Stromal cell of bone marrow (primary cell): ENCODE measurements at places on chromosomes 4 and X.

DNA sequence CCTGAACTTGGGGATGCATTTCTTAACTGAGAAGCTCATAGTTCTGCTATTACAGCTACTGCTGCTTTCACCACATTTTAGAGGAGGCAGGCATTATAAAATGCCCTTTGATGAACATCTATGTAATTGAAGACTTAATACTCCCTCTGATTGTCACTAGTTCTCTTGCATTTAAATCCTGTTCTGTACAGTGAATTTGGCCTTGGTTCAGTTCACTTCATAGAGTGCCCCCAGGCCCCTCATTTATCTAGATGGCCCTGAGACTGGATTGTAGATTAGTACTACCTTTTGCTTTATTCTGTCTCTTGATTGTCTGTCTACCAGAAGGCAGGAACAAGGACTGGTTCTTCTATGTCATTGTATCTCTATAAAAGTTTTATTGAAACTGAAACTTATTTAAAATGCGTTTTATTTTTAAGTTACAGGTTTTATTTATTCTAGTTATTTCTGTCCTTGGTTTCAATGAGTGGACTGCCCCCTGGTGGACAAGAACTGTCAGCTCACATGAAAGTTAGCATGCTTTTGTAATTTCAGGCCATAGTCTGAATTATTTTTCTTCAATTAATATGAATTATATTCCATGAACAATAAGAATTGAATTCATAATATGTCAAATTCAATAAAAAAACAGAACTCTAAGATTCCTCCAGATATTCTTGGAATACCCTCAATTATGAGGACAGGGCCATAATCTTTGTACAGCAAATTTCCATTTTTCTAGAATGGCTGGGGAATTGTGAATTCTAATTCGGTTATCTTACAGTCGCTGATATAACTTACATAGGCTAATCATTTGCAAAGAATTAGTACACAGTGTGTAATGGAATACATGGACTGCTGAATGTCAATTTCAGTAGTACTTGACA lies 47.2 kb upstream of the TMEM33 start:
- DNase-seq, result peak; percentile 28

GRCh38 chr4:18533262-18533775 lies 511.8 kb upstream of the LCORL start:
- DNase-seq, result no peak

GRCh38 chr4:124484008-124484407 lies 228.5 kb downstream of the ANKRD50 start:
- no peak for DNase-seq

GRCh38 chr4:183287677-183288076 lies 32.4 kb downstream of the CLDN22 start:
- no peak for DNase-seq

GRCh38 chr4:914531-914930 lies 17.6 kb downstream of the GAK start:
- DNase-seq, result no peak

- DNase-seq, result no peak
Observed at GRCh38 chr4:69894186-69894585, 34.2 kb upstream of the SULT1E1 start.

- DNase-seq, result no peak
Observed at GRCh38 chr4:78671903-78672815, 104.0 kb upstream of the BMP2K start.

DNA sequence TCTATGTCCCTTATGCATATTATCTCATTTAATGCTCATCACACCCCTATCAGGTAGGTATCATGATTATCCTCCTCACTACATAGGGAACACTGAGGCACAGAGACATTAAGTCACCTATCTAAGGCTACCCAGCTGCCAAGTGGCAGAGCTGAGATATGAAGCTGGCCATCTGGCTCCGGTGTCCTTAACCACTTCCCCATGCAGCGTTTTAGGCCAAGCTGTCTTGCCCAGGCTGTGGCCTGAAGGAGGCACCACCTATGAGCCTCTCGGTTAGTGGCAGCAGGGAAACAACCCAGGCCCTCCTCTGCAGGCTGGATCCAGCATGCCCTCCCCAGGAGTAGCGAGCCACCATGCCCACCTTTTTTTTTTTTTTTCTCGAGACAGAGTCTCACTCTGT lies 16.3 kb downstream of the PJA1 start:
- no peak for DNase-seq

- DNase-seq, result no peak
Observed at GRCh38 chr4:171629182-171629581, 184.0 kb upstream of the GALNTL6 start.

DNA sequence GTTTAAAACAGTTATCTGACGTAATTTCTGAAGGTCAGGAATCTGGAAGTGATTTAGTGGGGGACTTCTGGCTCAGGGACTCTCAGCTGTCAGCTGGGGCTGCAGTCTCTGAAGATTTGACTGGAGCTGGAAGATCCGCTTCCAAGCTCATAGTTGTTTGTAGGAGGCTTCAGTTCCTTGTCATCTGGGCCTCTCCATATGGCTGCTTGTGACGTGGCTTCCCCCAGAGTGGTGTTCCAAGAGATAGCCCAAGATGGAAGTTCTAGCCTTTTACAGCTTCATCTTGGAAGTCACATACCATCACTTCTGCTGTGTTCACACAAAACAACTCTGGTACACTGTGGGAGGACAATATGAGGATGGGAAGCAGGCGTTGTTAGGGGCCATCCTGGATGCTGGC lies 2.1 kb downstream of the MPC1L start:
- no peak for DNase-seq

GRCh38 chr4:146182443-146182842 lies 6.9 kb downstream of the LSM6 start:
- no peak for DNase-seq

- no peak for DNase-seq
Observed at GRCh38 chrX:10931976-10932375, 179.2 kb upstream of the HCCS start.

DNA sequence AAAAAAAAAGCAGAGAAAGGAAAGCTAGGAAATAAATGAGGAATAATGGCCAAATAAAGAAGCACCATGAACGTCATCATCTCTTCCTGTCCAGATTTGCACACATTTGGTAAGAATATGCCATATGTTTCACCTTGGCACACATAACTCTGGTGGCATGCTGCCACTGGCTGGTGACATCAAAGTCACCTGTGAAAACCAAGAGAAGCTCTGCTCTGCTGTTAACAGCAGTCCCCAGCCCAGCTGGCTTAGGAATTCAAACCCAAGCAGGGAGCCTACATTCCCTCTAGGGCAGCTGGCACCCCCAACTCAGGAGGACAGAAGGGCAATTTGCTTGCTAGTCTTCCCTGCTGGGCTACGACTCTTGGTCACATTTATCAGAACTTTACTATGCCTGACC lies 77.6 kb downstream of the RASL11B start:
- no peak for DNase-seq

DNA sequence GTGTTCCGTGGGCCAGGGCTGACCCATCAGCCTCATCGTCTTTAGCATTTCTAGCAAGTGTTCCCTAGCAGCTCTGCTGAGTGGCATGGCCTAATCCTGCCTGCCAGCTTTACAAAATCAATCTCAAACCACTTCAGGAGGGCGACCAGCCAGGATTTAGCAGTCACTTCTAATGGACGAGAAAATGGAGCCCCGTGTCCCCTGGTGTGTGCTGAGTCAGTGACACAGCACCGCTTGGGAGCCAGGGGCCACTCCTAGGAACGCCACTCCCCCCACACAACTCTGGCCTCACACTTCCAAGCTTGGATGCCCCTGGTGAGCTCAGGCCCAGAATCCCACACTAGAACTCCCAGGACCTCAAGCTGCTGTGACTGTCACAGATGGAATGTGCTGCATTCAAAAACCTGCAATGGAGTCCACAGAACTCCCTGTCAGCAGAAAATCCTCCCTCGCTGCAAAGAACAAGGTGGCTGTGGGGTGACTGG lies 311.2 kb upstream of the GATB start:
- DNase-seq, result no peak

DNA sequence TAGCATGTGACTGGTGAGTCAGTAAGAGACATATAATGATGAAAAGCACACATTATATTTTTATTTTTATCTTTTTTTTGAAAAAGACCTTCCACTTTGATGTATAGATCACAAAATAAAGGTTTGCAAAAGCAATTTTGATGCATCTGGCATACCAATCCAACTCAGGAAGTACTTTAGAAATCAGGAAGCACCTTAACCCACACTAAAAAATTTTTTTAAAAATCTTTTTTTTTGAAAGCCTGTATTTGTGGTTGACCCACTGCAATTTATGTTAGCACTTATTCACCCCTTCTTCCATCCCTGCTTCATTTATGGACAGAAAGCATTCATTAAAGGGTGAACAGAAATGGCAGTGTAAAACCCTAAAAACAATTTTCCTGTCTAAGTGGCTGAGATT lies 16.6 kb downstream of the TMEM255A start:
- DNase-seq, result no peak

DNA sequence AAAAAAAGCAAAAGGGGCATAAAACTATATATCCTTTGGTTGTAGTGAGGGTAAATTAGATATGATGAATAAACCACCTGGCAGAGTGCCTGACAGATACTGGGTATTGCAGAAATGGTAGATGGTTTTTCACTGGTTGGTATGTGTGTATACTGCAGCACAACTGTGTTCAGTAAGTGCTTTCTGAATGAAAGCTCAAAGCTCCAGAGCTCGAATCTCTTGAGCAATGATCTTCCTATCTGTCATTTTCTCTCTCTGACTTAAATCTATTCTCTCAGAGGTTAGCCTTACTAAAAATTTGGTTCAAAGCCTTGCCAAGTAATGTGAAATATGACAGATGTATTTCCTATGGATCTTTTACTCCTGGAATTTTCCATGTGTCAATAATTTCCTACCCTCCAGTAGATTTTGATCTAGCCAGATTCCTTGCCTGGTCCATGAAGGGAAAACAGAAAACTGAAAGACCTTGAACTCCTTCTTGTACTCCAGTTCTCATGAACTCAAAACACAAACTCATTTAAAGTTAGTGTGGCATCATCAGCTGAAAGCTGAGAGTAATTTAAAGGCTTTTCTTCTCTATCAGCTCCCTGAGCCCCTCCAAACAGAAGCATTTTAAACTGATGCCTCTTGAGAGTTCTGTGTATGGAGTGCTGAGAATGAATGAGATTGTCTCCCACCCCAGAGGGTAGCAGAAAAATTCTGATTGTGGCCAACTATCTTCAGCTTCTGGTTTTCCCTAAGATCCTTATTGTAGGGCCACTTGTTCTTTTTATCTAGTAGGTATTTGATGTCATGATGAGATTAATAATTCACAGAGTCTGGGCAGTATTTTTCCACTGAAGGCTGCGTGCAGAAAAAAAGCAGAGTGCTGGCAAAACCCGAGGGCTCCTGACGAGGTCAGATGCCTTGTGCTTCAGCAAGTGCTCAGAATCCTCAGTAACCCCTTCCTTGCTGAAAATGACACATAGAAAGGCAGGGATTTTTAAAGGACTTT lies 363.4 kb upstream of the BOD1L1 start:
- peak; percentile 25 for DNase-seq

GRCh38 chr4:1206299-1207156 lies 34.1 kb upstream of the SPON2 start:
- no peak for DNase-seq

DNA sequence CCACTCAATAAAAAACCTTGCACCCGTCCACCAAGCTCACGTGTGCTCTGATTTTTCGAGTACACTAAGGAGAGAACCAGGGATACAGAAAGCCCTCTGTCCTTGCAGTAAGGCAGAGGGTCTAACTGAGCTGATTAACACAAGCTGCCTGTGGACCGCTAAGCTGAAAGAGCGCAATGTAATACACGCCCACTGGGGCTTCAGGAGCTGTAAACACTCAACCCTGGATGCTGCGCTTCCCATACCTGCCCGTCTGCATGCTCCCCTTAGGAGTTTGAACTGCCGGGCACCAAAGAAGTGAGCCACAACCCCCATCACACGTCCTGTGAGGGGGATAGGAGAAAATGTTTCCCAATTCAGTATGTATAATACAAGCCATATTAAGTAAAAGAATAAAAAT lies 664.8 kb downstream of the PCDH18 start:
- DNase-seq, result no peak

- DNase-seq, result no peak
Observed at GRCh38 chr4:121688261-121688660, 8.5 kb downstream of the ANXA5 start.

- DNase-seq, result peak; percentile 43
Observed at GRCh38 chrX:11100281-11101035, 10.7 kb upstream of the HCCS start.

- no peak for DNase-seq
Observed at GRCh38 chr4:153348006-153348405, 3.5 kb downstream of the MND1 start.

DNA sequence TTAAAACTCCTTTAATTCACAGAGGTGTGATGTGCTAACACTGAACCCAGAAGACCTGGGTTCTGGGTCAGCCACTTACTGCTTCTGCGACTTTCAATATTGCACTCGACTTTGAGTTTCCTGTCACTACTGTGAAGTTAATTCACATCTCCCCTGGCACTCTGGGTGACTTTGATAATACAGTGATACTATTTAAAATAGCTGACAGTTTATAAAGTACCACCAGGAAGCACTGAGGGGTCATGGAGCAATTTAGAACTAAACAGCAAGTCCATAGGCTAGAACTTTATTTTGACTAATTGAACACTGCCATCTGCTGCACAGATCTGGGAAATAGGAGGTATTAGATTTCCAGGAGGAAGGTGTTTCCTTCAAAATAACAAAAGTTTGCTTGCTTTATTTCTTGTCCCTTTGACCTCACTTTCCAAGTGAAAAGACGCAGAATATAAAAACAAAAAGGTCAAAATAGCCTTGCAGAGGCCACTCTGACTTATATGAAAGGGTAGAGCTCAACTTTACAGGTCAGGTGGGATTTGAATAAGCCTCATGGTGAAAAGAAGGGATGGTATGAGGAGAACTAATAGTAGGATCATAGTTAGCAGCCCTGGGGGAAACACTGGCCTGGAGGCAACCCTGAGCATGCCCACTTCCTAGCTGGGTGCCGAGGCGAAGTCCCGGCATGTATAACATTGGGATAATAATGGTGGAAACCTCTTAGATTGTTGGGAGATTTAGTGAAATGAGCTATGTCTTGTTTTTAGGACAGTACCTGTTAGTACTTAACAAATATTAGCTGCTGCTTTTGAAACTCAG lies 53.4 kb downstream of the ZNF518B start:
- DNase-seq, result peak; percentile 28

DNA sequence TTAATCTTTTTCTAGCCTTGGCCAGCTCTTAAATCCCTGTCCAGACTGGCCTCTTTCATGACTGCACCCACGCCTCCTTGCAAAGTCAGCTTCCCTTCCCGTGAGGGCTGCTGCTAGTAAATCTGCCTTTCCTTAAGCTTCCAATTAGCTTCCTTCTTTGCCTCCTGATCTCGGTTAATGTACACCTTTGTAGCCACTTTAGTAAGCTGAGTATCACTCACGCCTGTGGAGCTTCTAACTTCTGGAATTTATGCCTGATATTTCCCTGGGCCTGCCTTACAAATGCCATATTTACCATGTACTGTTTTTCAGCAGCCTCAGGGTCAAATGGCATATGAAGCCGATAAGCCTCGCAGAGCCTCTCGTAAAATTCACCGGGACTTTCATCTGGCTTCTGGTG lies 5.1 kb upstream of the UGT8 start:
- no peak for DNase-seq

DNA sequence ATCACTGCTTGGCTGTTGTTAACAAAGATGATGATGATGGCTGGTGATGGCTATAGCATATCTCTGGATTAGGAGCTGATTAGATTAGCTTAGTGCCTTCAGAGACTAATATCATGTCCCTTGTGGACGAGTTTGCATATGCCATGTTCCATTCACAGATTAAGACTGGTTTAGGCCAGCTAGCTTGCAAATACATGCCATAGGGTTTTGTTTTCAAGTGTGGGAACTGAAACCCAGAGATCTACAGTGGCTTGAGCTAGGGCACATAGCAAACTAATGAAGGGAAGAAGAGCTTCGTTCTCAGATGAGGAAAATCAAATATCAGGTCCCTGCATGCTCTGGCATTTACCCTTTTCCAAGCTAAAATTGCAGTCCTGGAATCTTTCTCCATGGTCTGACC lies 492.3 kb downstream of the MAGEE1 start:
- DNase-seq, result no peak
